ENCODE measurements at places on chromosomes 7 and 10.

DNA sequence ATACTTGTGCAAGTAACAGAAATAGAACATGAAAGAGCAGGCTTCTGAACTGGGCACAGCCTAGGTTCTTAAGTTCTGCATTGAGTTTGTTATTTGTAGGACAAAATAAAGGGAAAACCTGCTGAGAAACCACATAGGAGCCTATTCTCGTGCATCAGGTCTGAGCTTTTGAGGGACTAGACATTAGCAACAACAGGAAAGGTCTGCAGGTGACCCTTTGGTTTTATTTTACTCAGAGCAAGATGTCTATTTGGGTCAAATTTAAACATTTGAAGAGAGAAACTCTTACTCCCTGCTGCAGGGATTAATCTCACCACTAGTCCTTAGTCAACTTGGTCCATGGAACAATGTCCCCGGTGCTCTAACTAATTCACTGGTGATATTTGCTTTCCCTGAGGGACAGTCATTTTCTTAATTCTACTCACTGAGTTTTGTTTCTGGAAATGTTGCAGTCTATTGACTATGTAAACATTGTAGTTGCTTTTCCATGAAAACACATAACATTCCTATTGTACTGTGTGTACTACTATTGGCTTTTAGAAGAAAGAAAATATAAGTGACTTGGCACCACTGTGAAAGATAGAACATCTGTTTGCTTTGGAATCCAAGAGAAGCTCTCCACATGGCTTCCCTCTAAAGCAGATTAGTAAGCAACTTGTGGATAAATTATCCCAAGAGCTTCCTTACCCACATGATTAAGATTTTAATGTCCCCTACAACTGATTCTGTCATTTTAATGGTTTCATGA lies 108.2 kb downstream of the CHRM2 start:
- DNase-seq: no peak

DNA sequence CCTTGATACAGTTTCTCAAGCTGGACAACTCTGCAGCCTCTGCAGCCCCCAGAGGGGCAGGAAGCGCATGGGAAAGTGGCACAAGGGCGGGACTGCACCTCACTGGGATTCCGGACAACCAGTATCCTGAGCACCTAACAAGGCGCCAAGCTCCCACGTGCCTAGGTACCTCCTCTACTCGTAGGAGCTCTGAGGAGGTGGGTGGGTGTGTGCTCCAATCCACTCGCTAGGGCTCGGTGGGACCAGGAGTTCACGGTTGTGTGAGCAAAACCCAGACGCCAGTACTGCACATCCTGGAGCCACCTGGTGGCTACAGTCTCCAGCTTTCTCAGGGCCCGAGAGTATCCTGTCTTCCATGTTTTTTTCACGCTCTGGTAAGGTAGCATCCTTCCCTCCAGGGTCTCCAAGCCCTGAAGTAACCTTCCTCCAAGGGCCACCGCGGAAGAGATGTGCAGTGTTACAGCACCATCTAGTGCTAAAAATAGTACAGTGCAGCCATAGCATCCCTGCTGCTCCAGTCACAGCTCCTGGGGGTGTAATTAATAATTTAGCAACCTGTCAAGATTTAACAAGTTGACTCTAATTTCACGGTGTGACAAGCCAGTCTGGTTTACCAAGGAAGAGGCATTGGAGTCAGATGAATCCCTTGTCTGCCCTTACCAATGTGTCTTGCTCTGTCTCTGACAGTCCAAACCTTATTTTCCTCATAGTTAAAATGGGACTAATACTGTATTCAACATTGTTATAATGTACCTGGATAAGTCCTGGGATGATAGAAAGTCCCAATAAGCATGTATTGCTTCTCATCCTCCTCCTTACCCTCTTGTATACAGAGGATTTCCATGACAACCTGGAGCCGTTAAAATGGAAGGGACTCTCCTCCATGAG lies 70.4 kb downstream of the HERPUD2 start:
- peak; percentile 3 for DNase-seq

- DNase-seq: no peak
Measured at GRCh38 chr7:81682873-81683272, 87.0 kb downstream of the HGF start.

GRCh38 chr7:159020987-159021386 lies 123.7 kb downstream of the VIPR2 start:
- no peak for DNase-seq

GRCh38 chr7:22821702-22822485 lies 755 bp downstream of the TOMM7 start:
- no peak for DNase-seq

DNA sequence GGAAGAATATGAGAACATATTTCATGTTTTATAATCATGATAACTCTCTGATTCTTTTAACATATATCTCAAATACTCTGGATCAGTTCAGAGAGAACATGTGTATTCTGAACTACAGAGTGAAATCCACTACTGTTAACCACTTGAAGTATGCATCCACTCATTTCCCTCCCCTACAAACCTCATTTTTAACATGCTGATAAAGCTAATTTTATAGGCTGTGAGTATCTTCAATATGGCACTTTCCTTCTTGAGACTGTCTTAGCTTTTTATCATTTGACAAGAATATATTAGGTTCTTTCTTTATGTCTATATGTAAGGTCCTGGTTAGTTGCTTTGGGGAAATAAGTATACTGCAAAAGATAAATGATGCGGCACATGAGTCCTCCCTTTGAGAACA lies 154.8 kb downstream of the MLLT10 start:
- DNase-seq: no peak

DNA sequence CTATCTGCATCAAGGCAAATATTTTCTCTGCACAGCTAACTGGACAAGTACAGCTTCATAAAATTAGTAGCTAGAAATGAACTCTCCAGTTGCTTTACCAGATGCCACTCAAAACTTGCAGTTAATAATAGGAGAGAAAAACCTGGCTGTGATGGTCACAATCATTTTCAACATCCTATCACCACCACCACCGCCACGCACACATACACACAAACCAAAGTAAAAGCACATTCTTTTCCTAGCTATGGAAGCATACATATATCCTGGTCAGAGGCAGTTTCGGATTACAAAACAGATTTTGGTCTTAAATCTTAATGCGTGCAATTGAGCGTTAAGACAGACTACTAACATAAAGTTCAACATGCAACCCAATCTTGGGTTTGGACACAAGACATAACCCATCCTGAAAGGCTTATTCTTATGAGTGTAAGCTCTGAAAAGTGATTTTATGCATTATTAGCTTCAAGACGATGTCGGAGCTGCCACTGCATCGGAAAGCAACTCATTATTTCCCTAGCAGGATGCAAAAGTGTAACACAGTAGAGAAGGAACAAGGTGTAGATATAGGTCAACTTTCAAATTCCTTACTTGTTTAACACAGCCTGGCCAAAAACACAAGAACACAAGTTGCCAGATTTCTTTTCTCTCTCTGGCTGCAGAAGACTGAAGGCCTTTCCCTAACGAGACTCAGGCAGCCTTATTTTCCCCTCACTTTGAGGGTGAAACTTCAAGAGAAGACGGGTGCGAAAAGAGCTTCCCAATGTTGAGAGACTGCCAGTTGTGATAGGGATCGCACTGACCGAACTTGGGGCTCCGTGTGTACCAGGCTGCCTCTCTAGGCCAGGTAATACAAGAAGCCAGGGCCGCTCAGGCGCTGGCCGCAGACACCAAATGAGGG lies 1.2 kb downstream of the CACUL1 start:
- DNase-seq: no peak

DNA sequence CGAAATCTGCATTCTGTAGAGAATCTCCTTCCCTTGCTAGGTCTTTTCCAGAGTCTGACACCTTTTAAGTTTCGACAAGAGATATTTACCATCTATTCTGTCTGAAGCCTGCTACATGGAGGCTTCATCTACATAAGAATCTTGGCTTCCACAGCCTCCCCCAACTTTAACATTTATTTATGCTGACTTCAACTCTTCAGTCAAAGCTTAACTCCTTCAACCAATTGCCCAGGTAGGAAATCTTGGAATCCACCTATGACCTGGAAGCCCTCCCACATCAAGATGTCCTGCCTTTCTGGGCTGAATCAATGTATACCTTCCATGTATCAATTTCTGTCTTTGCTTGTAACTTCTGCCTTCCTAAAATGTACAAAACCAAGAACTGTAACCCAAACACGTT lies 54.7 kb downstream of the MINPP1 start:
- DNase-seq: no peak

DNA sequence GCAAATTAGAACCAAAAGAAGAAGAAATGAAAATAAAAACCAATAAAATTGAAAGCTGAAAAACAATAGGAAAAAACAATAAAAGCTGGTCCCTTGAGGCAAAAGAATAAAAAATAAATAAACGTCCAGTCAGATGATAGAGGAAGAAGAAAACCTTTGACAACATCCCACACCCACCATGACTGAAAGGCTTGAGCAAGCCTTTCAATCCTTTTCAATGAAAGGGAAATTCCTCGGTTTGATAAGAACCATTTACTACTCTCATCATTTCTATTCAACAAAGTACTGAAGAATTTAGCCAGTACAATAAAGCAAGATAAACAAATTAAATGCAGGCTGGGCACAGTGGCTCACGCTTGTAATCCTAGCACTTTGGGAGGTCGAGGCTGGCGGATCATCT lies 3.8 kb downstream of the SLC25A40 start:
- DNase-seq: no peak
